ENCODE measurements at places on chromosomes 5 and 9.
A peak's percentile ranks its signal among the peaks of the same experiment; 100 is the strongest.

DNA sequence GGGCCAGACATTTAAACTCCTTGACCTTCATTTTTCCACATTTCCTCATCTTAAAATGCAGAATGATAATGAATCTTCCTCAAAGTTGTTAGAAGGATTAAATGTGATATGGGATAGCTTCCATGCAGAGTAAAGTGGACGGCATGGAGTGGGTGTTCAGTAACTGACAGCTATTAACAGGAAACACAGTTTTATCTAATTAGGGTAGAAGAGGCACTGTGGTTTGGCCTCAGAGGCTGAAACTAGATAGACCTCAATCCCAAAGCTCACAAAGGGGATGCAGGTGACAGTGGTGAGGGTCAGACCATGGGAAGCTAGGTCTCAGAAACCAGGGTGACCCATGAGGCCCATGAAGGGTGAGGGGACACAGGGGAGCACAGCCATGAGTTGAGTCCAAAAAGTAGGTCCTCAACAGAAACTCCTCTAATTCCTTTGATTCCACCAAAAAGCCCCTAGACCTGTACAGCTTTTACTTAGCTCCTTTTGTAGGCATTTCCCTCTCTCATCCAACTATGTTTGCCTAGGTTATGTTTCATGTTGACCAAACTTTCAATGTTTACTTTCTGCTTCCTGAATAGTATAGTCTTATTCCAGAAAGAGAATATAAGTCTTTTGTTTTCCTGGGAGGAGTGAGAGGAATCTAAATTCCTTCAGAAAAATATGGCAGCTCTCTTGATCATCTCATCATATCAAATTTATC is 27.9 kb upstream of the GLDC start:
- no peak for DNase-seq

- no peaks in the 10 kb centered on the region for H3K4me1 ChIP-seq
- H3K36me3 ChIP-seq, result no peaks in the 10 kb centered on the region
- H3K27me3 ChIP-seq, result no peaks in the 10 kb centered on the region
- H3K4me3 ChIP-seq, result no peak overlapping the region
These were observed 184.4 kb downstream of the SAXO1 start for GRCh38 chr9:18848657-18849056.

- H3K27ac ChIP-seq, result peak overlapping the region; percentile 100
- DNase-seq, result peak; percentile 59
- H3K36me3 ChIP-seq, result no peaks in the 10 kb centered on the region
- no peaks in the 10 kb centered on the region for H3K27me3 ChIP-seq
These were observed 542 bp upstream of the TRIM52 start for GRCh38 chr5:181261320-181262049.

- H3K36me3 ChIP-seq, result no peaks in the 10 kb centered on the region
- DNase-seq, result no peak
- no peak overlapping the region for H3K4me3 ChIP-seq
- H3K4me1 ChIP-seq, result no peaks in the 10 kb centered on the region
These were observed 75.3 kb upstream of the IL12B start for GRCh38 chr5:159405611-159406031.

GRCh38 chr5:55620009-55620765 is 85.4 kb upstream of the PLPP1 start:
- H3K36me3 ChIP-seq, result no peaks in the 10 kb centered on the region
- no peak overlapping the region for H3K4me3 ChIP-seq
- no peaks in the 10 kb centered on the region for H3K4me1 ChIP-seq
- no peak overlapping the region for H3K27ac ChIP-seq

- no peak overlapping the region for H3K4me3 ChIP-seq
- no peaks in the 10 kb centered on the region for H3K4me1 ChIP-seq
- DNase-seq, result no peak
- no peaks in the 10 kb centered on the region for H3K27me3 ChIP-seq
- no peaks in the 10 kb centered on the region for H3K36me3 ChIP-seq
- no peak overlapping the region for H3K27ac ChIP-seq
These were observed 136.5 kb downstream of the SV2C start for GRCh38 chr5:76219636-76220035.

GRCh38 chr5:150561571-150562275 is 53.8 kb downstream of the NDST1 start:
- no peaks in the 10 kb centered on the region for H3K27me3 ChIP-seq
- no peaks in the 10 kb centered on the region for H3K36me3 ChIP-seq
- no peak overlapping the region for H3K4me3 ChIP-seq
- H3K27ac ChIP-seq, result no peak overlapping the region
- no peak for DNase-seq

Data from breast epithelium (tissue), 4 donors.